Endothelial cell of coronary artery (primary cell): ENCODE measurements at places on chromosomes 7 and 10. TPM values are rescaled to one million over a fixed set of nuclear protein-coding genes. Genes with fewer than 3 reads are reported as not detected.

Gene SHH
- total RNA-seq = 0.38 and 0.72 TPM in 2 replicates

Gene CUBN
- 1.4 and 3.2 TPM in 2 replicates for total RNA-seq

Gene SHTN1
- total RNA-seq = 3.4 and 4.5 TPM in 2 replicates

Gene JCAD
- total RNA-seq = 44.5 and 52.4 TPM in 2 replicates

Gene CTTNBP2
- 0.18 TPM in 1 of 2 replicates, not detected in the other for total RNA-seq

Gene MRLN
- total RNA-seq = not detected in 2 replicates
